ENCODE measurements at places on chromosomes 11 and 22. TPM values are rescaled to one million over a fixed set of nuclear protein-coding genes. Genes with fewer than 3 reads are reported as not detected.

The RTN4R gene
- total RNA-seq: 0.39 TPM

GRCh38 chr11:124339396-124340141 lies 19.6 kb upstream of the OR8D2 start:
- DNase-seq: no peak

The GAS2 gene
- 1.1 TPM for total RNA-seq

The FGF19 gene
- not detected for total RNA-seq

GRCh38 chr11:36316049-36316448 lies 20.0 kb downstream of the PRR5L start:
- DNase-seq: no peak

The OR5F1 gene
- total RNA-seq: not detected

- DNase-seq: peak; percentile 4
Measured at GRCh38 chr22:32444068-32444467, 20.2 kb downstream of the BPIFC start.

The LRRC10B gene
- not detected for total RNA-seq

DNA sequence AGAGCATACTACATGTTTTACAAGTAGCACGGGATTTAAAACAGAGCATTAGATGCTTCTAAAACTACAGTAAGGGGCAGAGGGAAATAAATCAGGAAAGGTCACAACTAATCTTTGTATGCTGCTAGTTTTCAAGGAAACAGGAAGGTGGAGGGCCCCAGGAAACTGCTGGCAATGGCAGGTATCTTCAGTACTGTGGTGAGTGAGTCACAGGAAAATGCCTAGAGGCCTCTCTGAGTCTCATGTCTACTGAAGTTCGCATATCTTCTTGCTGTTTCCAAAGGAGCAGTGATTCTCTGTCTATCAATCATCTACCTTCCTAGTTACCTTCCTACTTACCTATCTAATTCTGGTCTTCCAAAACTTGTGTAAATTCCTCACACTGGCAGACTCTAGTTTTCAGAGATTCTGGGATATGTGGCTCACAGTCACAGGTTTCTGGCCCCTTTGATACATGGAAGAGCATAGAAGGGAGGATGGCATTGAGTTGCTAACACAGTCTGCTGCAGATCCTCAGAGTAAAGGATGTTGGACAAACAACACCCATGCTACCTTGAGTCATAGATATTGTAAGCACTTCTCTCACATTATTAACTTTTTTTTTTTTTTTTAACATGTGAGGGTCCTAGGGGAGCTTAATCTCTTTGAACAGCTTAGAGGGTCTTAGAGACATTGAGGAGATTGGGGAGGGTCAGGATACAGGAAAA lies 58.8 kb upstream of the SYN3 start:
- peak; percentile 78 for DNase-seq

The TRPC6 gene
- total RNA-seq: 1.1 TPM

DNA sequence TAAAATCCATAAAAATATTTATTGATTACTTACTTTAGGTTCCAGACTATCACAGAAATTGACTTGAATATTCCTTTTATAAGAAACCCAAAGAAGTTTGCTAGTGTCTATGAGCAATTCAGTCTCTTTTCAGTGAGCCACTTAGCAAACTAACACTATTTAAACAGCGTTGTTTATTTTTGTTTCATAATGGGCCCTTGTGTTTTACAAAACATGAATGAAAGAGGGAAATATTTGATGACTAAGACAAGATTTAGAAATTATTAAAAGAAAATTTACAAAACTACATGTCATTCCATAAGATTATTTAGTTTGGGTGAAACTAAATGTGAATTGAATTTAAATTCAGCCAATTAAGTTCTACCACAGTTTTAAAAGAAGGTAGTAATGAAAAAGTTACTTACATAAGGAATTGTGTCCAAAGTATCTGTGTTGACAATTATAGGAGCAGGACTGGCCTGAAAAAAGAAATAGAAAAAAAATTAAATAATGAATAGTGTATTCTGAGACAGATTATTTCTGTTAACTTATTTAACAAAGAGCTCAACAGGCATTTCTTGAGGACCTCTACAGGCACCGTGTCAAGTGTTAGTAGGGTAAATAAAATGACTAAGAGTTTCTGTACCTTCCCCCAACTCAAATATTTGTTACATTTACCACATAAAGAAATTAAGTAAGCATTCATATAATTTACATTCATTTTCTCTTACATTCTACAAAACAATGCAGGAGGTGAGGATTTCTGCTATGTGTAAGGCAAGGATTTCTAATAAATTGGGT lies 964.9 kb upstream of the CCDC90B start:
- no peak for DNase-seq

- DNase-seq: no peak
Measured at GRCh38 chr11:118245936-118246562, 6.1 kb downstream of the MPZL3 start.

- no peak for DNase-seq
Measured at GRCh38 chr11:57650739-57651090, 1.0 kb upstream of the YPEL4 start.

DNA sequence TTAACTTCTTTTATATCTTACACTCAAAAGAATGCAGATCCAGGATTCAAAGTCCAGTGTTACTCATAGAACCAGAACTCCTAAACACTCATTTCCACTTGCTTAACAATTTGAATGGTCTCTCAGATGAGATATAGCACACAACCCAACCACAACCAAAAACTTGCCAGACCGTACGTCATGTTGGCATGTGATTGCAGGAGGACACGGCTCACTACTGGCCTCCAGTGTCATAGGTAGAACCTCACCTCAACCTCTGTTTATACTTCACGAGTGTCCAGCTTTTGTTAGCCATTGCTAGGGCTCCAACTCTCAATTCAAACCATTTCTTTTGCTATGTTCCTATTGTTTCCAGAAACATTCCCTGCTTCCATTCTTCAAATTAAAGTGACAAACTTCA lies 58.5 kb upstream of the PDGFD start:
- no peak for DNase-seq

DNA sequence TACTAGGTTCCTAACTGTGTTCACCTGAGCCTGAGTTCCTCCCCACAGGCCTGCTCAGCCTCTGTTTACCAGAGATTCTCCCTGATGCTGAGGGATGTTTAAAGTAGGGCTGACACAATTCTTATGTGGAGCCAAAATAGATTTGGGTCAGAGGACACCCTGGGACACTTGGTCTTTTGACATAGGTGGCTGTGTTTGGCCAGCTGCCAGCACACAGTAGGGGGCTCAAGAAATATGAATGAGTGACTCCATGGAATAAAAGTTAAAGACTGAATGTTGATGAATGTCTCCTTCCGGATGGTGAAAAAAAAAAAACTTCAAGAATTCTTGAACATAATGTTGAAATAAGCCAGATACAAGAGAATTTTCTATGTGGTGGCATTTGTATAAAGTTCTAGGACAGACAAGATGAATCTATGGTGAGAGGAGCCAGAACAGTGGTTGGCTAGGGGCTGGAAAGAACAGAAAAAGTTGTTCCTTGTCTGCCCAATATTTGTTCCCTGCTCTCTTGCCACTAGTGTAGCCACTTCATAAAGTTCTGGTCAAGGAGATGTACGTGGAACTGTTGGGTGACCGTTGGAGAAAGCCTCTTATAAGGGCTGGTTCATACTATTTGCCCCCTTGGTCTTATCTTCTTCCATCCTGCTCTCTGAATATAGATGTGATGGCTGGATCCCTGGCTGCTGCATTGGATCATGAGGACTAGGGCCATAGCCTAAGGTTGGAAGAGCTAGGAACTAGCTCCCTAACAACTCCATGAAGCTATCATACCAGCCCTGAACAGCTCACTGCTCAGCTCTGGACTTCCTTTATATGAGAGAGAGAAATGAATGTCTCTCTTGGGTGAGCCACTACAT lies 40.3 kb upstream of the SMTN start:
- no peak for DNase-seq

The RIMBP3B gene
- 0.20 TPM for total RNA-seq

Data from RPMI7951 (cell line).